ENCODE measurements at places on chromosomes 2 and 18.

GRCh38 chr2:173427887-173428668, 73.4 kb downstream of the CDCA7 start:
- no peak for DNase-seq

DNA sequence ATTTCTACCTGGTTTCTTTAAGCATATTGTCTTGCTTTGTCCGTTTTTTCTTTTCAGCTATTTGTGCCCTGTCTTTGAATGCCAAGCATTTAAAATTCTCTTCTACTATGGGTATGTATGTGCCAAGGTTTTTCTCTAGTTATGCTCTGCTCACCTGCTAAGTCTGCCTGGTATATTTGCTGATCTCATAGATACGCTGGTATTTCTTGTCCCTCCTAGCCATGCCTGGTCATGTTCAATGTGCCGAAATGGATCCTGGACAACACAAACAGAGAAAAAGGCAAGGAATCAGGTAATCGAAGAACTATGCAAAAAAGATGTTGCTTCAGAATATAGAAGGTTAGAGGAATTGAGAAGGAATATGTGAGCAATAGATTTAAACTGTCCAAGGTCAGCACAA, 14.9 kb upstream of the KDM3A start:
- DNase-seq, result no peak

GRCh38 chr2:3944841-3945240, 241.5 kb downstream of the DCDC2C start:
- DNase-seq, result no peak

GRCh38 chr2:104944495-104944894, 90.6 kb downstream of the POU3F3 start:
- no peak for DNase-seq

- no peak for DNase-seq
These were observed 50.8 kb downstream of the CCBE1 start for GRCh38 chr18:59646228-59646962.

DNA sequence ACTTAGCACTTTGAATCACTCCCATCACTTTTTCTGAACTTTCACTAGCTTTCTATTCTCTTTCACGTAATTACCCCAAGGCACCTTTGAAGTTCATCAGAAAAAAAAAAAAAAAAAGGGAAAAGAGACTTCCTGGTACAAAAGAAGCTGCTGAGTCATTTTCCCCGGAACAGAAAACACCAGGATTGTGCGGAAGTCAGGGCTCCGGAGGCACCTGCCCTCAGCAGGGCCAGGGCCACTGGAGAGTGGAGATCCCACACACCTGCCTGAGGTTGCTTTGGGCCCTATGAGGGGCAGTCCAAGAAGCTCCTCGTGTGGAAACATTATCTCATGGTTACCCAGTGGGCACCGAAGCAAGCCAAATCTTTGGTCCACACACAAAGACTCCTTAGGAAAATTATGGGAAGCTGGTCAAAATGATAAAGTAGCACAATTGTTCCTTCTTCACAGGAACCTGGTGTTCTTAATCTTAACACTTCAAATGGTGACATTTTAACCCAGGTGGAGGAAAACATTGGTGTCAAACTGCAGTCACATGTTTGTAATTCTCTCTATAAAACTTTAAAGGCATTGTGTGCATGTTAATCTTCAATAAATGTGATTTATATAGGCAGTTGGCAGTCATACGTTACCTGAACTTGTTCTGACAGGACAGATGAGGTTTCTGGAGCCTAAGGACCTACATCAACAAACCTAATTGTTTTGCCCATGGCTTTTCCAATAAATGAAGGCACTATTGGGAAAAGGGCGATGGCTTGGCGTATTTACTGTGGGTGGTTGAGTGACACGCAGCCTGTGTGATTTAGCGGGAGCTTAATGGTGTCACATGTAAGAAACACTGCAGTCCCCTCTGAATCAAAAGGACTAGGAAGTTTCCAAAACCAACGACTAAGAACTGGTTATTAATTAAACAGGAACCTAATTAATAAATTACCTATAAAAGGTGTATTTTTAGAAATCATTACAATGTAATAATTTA, 23.4 kb upstream of the FAM110C start:
- DNase-seq, result no peak

GRCh38 chr2:218393750-218394290, 5.8 kb upstream of the CTDSP1 start:
- DNase-seq, result no peak
